ENCODE measurements at places on chromosomes 2 and 18.

- no peak for DNase-seq
Observed at GRCh38 chr18:76931171-76931570, 108.8 kb downstream of the ZNF236 start.

DNA sequence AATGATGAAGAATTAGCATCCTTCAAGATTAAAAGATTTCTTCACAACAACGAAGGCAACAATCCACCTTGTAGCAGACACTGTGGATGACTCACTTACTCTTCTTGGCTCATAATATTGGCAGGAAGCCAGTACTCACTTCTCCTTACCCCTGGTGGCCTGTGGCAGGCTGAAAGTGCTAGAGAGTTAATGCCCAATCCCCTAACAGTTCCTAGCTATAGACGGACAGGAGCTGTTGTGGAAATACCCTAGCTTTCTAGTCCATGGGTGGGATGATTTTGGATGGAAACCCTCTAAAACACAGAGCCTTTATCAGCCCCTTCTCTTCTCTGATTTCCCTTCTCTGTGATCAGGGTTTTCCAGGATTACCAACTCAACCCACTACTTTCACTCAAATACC is 128.6 kb upstream of the NYAP2 start:
- no peak for DNase-seq

GRCh38 chr2:95313296-95314131 is 16.4 kb downstream of the KCNIP3 start:
- DNase-seq, result no peak

DNA sequence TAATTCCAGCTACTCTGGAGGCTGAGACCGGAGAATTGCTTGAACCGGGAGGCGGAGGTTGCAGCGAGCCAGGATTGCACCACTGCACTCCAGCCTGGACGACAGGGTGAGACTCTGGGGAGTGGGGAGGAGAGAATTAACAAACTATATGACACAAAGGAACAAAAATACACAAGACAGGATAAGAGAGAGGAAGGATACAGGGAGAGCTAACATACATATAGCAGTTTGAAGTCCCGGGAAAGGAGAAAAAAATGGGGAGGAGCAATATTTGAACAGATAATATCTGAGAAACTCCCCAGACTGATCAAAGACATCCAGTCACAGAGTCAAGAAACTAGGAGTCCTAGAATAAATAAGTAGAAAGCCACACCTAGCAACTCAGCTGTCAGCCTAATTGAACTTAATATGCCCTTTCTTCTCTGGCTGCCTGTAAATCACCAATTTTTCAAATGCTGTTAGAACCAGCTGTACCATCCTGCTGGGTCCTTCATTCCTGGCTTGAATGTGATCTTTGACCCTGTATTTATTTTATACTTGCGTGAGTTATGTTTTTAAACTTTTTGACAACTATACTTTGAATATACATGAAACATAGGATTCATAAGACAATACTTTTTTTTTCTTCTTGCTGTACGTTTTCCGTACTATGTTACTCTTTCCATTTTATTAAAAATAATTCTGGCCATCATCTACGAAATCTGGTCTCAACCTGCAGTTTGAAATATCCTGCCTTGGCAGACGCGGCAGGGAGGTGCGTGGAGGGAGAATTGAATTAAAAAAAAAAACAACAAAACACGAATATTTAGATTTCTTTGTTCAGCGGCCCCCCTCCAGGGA is 876 bp upstream of the CYP27A1 start:
- no peak for DNase-seq

DNA sequence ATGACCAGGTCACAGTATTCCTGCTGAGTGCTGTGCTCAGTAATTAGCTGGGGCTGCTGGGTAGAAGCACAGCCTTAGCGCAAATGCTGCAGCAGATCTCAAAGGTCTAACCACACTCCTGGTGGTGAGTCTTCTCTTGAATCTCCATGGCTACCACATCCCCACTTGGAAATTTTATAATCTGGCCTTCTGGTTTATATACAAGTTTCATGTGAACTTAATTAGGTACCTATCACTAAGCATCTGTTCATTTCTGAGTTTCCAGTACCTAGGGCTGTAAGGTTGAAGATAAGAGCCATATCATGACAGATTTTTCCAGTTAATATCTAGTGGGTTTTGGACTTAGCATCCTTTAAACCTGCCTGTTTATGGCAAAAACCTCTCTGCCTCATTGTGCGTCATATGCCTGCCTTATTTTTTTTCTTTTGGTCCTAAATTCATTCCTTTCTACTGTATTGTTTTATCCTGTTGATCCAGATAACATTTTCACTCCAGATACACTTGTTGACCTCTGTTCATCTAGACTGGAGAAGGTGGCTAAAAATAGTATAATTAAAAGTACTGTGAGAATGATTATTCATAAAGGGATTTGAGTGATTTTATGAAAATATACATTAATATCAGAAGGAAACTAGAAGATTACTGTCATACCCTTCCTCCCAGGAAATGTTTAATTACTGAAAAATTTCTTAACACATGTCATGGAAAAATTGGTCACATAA is 168.4 kb upstream of the THUMPD2 start:
- no peak for DNase-seq
